Cerebellum (tissue), 4 donors: ENCODE measurements at places on chromosomes 1 and 21. TPM values are rescaled to one million over a fixed set of nuclear protein-coding genes. Genes with fewer than 3 reads are reported as not detected.

CD1D gene
- 0.09 TPM for total RNA-seq

GSTM5 gene
- 10.6 TPM for total RNA-seq

LZIC gene
- 44.9 TPM for total RNA-seq

CASQ1 gene
- 1.3 TPM for total RNA-seq
